ENCODE measurements at places on chromosomes 7 and 10.
A peak's percentile ranks its signal among the peaks of the same experiment; 100 is the strongest.

GRCh38 chr7:70456719-70457118 is 675.2 kb upstream of the GALNT17 start:
- DNase-seq, result no peak

GRCh38 chr10:43809211-43809930 is 160.7 kb upstream of the ZNF32 start:
- no peak for DNase-seq

- DNase-seq, result no peak
These were observed 68.0 kb downstream of the PIP4K2A start for GRCh38 chr10:22646388-22646853.

DNA sequence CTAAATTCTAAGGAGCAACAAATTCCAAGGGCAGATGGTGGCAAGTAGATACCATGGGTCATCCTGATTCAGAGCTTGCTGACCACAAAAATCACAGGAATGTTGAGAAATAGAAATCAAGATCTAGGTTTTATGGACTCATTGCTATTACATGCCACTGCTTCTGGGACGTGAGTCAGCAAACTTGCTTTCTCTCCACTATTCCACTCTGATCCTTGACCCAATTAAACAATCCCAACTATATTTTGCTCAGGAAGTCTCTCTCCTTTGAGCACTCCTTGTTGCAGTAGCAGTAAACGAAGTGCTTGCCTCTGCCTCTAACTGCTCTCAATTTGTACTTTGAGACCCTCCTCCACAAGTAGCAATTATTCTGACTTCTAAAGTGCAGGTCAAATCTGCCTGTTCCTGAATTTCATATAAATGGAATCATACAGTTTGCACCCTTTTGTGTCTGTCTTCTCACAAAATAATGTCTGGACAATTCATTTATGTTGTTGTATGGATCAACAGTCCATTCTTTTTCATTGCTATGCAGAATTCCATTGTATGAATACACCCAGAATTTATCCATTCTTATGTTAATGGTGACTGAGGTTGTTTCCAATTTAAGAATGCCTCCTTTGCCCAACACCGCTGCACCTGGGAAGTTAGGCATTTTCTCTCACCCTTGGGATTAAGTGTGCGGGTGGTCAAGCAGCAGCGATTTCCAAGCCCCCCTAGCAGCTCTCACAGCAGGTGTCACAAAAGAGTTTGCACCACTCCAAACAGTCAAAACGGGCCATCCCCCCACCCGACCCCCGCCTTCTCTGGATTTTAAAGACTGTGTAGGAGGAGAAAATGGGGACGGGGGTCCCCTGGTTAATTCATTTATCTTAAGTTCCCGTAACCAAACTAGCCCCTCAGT is 35.9 kb downstream of the ACSM6 start:
- no peak for DNase-seq

GRCh38 chr10:651692-652091 is 37.8 kb downstream of the DIP2C start:
- DNase-seq, result no peak

DNA sequence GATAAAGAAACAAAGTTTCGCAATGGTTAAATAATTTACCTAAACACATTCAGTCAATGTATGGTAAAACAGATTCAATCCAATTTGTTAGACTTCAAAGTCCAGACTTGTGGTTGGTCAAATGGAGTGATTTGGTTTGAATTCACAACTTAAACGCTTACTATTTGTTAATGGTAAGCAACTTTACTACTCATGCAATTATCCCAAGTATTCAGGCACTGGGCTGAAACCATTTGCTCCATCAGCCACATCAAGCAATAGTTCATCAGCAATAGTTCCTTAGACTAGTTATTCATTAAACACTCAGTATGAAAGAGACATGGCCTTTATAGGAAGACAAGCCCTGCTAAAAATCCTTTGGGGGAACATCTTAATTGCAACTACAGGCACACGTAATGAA is 253.0 kb downstream of the AGMO start:
- DNase-seq, result no peak

- DNase-seq, result peak; percentile 13
These were observed 1.3 kb downstream of the LCOR start for GRCh38 chr10:96833220-96834001.

- DNase-seq, result no peak
These were observed 64.8 kb upstream of the GTF2IRD1 start for GRCh38 chr7:74388880-74389415.

DNA sequence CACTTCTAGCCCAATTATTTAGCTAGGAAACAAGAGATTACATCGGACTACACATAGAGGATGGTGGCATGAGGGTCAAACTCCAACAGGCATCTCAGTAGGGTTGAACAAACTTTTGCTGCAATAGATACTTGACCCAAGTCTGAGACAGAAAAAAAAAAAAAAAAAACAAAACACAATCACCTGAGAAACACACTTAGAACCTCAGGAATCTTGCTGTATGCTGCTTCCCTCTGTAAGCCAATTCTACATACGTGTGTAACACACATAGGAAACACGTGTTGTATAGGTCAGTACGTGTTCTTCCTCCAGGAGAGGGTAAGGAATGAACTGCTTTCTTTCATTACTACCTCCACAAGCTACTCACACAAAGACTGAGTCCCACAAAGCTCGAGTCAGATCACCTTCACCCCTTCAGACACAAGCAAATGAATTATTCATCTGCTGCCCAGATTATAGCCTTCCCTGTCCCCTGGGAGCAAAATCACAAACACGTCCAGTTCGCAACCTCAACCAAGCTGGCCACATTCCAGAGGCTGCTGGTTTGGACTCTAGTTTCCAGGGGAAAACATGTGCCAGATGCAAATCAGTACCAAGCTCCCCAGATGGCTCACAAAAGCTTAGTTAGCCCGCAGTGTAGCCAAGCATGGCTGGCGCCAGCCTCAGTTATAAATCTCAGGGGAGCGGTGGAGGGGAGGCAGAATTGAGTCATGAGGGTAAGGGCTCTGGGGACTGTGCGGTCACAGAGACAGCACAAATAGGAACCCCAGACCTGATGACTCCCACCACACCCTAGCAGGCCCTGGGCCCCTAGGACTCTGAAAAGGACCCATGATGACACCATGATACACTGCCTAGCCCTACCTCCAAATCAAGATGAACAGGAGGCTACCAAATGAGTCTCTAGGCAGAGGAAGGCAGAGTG is 15.1 kb downstream of the PSAP start:
- no peak for DNase-seq

DNA sequence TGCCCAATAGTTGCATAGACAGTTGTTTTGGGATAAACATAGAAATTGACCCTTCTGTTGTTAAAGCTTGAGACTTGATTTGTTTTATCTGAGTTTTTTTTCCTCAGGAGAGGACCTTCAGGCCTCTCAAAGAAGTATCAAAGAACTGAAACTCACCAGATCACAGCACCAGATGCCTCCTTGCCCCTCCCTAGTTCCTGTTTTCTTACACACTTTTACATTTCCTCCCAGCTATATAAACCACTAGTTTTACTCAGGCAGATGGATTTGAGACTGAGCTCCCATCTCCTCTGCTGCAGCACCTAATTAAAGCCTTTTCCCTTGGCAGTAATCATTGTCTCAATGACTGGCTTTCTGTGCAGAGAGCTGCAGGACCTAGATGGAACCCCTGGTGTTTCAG is 150.6 kb upstream of the NRG3 start:
- DNase-seq, result no peak

- no peak for DNase-seq
These were observed 606.3 kb upstream of the FZD8 start for GRCh38 chr10:36248304-36248981.

- no peak for DNase-seq
These were observed 7.4 kb downstream of the SLC29A3 start for GRCh38 chr10:71326464-71326881.

GRCh38 chr10:114096864-114097263 is 53.2 kb downstream of the ADRB1 start:
- DNase-seq, result no peak

- no peak for DNase-seq
These were observed 19.8 kb upstream of the FAM133B start for GRCh38 chr7:92609921-92610518.

DNA sequence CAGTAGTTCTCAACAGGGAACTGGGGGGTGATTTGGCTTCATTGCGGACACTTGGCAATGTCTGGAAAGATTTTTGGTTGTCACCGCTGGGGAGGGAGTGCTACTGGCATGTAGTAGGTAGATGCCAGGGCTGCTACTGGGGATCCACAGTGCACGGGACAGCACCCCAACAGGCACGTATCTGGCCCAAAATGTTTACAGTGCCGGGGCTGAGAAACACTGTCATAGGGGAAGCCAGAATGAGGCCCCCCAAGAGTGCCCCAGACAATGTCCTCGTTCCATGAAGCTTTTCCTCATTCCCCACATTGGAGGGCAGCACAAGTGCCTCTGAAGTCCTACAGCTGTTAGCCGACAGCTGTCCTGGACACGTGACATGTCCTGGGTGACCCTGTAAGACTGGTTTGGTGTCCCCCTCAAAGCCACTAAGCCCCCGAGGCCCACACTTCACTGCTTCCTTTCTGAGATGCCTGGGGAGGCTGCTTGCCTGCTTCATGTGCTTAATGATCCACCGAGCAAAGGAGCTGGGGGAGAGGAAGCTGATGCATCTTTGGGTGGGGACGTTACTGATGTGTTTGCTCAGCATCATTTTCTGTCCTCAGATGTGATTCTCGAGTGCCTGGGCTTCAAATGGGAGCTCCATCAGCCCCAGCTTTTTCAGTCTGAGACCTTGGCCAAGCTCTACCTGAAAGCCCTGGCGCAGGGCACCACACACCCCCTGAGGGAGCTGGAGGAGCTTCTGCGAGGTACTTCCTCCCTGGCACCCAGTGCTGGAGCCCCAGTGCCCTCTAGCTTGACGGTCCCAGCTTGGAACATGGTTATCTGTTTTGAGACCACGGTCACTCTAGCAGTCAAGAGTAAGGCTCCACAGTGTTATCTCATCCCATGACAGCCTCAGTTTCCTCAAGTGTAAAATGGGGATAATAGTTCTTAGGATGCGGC is 14.7 kb downstream of the BTBD16 start:
- DNase-seq, result no peak

DNA sequence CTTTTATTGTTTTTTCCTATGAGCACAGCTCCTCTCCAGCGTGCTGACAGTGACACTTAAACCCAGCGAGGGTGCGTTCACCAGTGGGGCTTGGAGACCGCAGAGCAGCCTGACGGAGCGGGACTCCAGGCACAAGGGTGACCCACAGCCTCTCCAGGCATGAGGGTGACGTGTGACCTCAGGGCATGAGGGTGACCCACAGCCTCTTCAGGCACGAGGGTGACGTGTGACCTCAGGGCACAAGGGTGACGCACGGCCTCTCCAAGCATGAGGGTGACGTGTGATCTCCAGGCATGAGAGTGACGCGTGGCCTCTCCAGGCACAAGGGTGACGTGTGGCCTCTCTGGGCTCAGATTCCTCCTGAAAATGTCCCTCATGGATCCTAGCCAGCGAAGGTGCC is 164.3 kb upstream of the TCERG1L start:
- DNase-seq, result no peak

DNA sequence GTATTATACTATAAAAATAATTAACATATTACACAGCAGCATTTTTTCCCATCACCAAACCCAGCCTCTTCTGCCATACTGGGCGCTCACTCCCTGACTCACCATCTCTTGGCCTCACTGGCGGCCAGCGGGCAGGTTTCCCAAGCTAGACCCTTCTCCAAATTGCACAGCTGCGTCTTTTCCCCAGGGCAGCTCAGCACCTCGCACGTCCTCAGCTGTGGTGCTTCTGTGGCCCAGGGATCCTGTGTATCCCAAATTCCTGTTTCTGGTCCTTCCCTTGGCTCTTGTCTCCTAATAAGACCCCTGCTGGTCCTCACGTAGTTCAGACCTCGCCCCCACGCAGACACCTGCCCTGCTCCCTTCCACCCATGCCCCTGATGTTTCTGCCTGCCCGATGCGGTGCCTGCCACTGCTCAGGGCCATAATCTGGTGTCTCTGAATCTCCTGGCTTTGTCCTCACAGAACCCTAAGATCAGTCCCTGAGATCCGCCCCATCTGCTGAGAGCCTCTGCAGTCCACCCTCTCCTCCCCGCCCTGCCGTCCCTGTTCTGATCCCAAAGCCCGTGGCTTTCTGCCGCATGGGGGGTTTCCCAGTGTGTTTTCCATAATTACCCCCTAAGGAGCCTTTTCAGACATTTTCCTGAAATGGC is 290.1 kb downstream of the TCERG1L start:
- no peak for DNase-seq

DNA sequence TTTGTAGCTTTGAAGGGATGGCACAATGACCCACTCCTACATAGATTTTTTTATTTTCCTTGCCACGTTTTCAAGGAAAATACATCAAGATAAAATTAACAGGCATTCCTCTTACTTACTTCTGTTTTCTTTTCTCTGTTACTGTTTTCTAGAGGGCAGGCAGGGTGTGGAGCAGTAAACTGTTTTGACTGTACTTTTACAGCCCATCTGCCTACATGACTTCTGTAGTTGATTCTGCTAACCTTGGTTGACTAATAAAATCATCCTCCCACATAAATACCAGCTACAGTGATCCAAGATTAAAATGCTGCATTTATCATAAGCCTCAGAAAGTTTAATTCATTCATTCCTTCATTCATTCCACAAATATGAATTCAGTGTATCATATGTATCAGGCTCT is 158.5 kb downstream of the TRIL start:
- DNase-seq, result no peak

GRCh38 chr10:88783724-88784123 is 18.8 kb upstream of the LIPM start:
- no peak for DNase-seq

DNA sequence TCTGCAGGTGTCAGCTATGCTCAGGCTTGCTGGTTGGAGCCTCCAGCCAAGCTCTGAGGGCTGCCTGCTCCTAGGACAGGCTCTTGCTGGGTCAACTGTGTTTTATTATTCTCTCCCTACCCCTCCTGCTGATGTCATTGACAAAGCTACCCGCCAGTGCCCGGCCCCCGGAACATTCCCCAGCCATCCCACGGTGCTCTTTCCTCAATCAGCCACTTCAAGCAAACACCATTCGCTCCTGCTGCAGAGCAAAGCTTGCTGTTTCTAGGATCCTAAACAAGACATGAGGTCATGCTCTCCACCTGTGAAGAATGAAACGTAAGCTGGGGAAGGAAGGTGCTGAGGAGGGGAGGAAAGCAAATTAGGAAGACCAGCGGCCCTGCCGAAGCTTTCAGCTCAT is 2.1 kb upstream of the C10orf71 start:
- DNase-seq, result no peak

DNA sequence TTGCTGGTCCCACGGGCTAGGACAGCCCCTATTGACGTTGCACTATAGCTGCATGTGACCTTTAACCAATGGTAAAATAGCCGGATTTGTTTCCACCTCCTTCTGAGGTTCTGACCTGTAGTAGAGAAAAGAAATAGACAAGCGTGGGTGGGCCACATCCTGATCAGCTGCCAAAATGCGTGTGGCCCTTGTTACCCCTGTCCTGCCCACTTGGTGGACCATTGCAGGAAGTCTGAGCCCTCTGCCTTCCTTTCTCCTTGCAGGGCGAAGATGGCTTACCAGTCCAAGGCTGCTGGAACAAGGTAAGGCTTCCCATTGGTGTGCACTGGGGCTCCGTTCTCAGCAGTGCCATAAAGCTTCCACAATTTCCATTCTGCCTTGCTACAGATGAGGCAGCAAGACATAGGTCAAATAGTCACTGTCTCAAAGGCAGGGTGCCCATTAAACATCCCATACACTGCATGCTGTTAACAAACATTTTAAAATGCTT is 95.9 kb upstream of the MACROH2A2 start:
- no peak for DNase-seq

- DNase-seq, result peak; percentile 65
These were observed at the start of gene CDCA7L for GRCh38 chr7:21945454-21946221. Gene CDCA7L, minus strand, starts transcription at chr7:21945899. Its CDS starts 95 bp downstream, at chr7:21945804.
